ENCODE measurements at places on chromosomes 1 and 21.

DNA sequence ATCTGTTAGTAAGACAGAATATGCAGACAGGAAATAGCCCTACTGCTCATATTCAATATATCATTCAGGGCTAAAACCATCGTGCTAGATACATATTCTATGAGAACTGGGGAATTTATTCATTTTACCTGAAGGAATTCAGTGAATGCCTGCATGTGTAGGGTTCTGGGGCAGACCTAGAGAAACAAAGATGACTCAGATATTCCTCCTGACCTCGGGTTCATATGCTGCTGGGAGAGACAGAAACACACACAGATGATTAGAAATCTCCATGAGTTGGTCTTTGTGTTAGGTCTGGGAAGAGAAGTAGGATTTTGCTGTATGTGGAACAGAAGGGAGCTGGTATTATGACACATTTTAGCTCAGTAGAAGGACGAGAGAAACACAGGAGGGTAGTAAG, 176.5 kb upstream of the ST6GALNAC5 start:
- DNase-seq: no peak

DNA sequence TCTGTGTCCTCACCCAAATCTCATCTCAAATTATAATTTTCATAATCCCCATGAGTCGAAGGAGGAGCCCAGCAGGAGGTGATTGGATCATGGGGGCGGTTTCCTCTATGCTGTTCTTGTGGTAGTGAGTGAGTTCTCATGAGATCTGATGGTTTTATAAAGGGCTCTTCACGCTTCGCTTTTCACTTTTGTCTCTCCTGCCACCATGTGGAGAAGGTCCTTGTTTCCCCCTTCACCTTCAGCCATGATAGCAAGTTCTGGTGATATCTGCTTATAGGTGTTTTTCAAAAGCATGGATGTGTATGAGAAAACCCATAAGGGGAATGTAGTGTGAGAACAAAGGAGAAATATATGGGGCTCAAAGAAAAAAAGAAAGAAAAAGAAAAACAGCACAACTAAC, 405.9 kb upstream of the RGS18 start:
- no peak for DNase-seq

GRCh38 chr1:211259638-211260126, 516 bp downstream of the RCOR3 start:
- DNase-seq: peak; percentile 37

GRCh38 chr1:196466654-196467053, 141.6 kb downstream of the KCNT2 start:
- no peak for DNase-seq

DNA sequence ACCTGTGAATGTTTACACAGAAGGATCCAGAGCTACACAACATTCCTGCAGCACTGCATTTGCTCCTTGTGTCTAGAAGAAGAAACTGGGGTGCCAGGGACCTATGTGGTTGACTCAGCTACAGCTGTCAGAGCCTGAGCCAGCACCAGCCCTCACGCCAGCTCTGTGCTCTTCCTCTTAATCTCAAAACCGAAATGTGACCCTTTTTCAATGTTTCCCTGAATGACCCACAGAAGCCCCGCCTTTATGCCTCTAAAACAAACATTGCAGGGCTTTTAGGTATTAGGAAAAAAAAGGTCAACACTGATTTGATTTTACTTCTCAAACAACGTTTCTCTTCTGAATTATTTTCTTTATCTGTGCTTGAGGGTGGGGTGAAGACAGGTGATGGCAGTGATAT, 260.5 kb downstream of the DYRK1A start:
- DNase-seq: no peak

- DNase-seq: no peak
Measured at GRCh38 chr1:84078108-84078841, 65.8 kb upstream of the PRKACB start.

DNA sequence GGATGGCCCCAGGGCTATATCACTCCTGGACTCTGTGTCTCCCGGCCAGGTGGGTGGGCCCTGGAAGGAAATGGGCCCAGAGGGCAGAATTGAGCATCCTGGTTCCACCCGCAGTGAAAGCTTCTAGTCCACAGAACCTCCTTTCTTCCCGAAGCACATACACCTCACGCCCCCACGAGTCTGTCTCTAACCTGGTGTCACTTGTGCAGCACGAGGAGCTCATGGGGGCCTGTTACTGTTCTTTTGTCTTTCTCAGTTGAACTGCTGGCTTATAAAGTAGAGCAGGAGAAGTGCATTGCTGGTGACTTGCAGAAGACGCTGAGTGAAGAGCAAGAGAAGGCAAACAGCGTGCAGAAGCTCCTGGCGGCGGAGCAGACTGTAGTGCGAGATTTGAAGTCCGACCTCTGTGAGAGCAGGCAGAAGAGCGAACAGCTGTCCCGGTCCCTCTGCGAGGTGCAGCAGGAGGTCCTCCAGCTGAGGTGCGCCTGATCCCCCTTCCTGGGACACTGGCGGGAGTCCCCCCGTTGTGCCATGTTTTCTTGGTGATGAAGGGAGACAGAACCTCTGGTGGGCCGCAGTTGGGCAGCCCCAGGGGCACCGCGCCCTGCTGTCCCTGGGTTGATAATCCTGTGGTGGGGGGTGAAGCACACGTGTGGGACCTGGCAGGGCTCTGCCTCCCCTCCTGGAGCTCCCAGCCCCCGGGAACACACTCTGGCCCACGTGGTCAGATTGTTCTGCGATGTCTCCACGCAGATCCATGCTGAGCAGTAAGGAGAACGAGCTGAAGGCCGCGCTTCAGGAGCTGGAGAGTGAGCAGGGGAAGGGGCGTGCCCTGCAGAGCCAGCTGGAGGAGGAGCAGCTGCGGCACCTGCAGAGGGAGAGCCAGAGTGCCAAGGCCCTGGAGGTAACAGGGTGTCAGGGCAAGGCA, 28.7 kb upstream of the DIP2A start:
- DNase-seq: no peak

- no peak for DNase-seq
Measured at GRCh38 chr1:178870944-178871343, at the start of gene ANGPTL1. Gene ANGPTL1 (minus strand): TSS chr1:178871077. CDS start chr1:178865776, 5,301 bp downstream.

DNA sequence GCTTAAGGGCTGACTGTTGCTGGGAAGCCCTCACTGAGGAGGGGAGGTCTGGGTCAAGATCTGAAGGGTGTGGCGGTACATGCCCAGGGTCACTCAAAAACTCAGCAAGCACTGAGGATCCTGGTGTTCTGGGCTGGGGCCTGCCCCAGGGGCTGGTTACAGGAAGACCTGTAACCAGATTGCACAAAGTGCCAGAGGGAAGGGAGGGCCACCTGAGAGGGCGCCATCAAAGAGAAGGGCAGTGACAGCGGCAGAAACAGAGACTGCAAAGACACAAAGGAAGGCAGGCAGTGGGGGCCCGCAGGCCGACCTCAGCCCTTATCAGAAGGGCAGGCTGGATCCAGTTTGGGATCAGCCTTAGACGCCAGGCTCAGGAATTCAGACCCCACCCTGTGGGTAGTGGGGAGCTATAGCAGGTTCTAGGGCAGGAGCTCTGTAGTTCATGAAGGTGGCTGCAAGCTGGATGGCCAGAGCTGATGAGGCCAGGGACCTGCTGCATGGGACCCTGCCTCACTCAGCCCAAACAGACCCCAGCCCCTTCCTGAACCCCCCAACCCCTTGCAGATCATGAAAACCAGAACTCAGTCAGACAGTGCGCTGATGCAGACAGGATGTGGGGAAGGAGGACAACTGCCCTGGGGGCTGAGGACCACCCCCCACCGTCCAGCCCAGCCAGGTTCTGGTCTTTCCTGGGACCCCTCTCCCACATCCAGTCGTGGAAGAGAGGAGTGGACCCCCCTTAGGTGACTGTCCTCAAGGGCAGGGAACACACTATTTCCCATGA, 3.9 kb downstream of the SH2D5 start:
- no peak for DNase-seq

- no peak for DNase-seq
Measured at GRCh38 chr1:207990876-207991582, 80.1 kb upstream of the CD34 start.

DNA sequence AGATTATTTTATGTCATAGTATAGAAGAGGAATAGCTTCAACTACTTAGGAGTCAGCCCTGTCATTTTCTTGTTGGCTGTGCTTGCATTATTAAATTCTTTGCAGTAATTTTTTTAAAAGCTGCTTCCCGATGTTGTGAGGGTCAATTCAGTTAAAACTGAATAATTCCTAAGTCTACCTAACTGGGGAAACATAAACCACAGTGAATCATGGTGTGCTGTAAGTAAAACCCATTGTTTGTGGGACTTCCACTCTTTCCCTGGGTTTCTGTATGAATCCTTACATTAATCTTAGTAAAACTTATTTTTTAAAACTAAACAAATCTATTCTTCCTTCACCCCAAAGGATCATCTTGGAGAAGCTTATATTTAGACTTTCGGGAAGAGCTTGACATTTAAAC, 4.4 kb downstream of the SUCO start:
- DNase-seq: no peak

DNA sequence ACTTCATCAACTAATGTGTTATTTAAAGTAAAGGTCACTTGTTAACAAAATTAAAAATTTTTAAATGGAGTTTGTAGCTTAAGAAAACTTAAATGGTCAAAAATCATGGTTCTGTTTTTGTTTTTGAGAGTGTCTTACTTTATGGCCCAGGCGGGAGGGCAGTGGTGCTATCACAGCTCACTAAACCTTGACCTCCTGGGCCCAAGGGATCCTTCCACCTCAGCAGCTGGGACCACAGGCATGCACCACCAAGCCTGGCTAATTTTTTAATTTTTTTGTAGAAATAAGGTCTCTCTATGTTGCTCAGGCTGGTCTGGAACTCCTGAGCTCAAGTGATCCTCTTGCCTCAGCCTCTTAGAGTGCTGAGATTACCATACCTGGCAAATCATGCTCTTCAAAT, 111.4 kb downstream of the MAST2 start:
- no peak for DNase-seq

DNA sequence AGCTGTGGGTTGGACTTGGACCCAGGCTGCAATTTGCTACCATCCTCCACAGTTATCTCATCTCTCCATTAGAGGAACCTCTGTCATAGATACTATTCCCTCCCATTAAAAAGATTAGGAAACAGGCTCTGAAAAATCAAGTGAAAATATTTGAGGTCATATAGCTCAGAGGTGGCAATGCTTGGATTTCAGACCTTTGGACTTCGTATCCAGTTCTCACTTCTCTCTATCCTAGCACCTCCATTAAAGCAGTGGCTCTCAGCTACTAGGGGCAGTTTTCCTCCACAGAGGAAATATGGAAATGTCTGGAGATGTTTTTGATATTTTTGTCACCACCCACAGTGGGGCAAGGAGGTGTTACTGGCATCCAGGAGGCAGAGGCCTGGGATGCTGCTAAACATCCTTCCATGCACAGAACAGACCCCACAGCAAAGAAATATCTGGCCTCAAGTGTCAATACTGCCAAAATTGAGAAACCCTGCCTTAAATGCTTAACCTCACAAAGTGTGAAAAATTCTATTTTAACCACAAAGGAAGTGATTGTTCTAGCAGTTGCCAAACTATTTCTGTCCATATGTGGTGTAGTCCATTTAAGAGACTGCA, 54.1 kb downstream of the C8A start:
- DNase-seq: no peak

GRCh38 chr1:221435504-221435904, 306.4 kb downstream of the DUSP10 start:
- DNase-seq: no peak

DNA sequence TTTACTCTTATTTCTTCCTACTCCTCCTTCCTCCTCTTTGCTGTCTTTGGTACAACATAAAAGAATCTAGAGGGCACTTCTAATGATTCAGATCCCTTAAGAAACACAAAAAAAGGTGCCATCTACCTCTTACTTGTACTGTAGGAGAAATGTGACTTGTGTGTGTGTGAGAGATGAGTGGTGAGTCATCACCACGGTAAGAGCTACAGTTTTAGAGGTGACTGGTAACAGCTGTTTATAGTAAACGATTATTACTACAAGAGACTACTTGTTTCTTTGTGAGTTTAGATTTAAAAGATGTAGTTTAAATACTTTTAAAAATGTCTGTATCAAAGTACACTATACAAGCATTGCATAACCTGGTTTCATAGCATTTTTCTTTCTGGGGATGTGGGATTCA, 40.4 kb downstream of the SLC35D1 start:
- DNase-seq: no peak

DNA sequence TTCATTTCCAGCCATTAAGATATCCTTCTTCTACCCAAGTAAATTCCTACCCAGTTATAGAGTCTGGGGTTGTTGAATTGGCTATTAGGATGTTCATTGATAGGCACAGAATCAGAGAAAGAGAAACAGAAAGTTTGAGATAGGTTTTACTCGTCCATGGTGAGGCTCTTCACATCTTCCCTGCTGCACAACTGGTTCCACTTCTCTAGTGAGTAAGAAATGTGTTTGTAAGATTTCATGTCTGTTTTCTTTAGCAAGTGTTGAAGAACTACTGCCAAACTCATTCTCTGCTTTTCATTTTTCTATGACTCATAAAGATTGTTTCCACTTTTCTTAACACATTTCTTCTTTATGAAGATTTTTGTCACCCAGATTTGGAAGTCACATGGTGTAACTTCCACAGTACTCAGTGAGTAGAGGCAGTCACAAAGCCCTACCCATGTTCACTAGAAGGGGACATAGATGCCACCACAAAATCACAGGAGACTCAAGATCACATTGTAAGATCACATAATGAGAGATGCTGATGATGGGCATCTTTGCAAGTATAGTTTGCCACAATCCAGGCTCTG, 152.3 kb downstream of the SNX7 start:
- no peak for DNase-seq

GRCh38 chr1:79472067-79472656, 465.6 kb upstream of the ADGRL4 start:
- DNase-seq: no peak

- no peak for DNase-seq
Measured at GRCh38 chr21:41508415-41509144, 622 bp upstream of the TMPRSS2 start.

DNA sequence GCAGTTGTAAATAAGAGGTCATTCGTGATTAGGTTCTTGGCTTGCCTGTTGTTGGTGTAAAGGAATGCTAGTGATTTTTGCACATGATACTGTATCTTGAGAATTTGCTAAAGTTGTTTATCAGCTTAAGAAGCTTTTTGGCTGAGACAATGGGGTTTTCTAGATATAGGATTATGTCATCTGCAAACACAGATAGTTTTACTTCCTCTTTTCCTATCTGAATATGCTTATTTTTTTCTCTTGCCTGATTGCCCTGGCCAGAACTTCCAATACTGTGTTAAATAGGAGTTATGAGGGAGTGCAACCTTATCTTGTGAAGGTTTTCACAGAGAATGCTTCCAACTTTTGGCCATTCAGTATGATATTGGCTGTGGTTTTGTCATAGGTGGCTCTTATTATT, 576.1 kb upstream of the RGS18 start:
- no peak for DNase-seq

- no peak for DNase-seq
Measured at GRCh38 chr21:42794551-42794950, 84.8 kb downstream of the WDR4 start.

DNA sequence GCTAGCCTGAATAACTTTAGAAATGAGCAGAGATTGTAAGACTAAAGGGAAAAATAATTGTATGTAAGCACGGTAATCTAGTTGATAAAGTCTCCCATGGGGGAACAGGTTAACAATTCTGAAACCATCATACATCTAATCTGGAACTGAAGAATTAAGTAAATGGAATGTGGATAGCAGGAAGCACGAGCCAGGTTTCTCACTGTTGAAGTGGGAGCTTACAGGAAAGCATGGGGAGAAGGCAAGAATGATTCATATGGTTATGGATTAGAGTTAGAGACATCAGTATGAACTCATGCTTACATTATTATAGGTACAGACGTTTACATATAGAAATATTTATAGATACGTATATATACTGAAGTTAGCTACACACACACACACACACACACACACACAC, 83.0 kb downstream of the LEPR start:
- DNase-seq: no peak

Data from activated CD8-positive, alpha-beta memory T cell treated with anti-CD3 and anti-CD28 coated beads for 1 hour (primary cell).